Activated CD8-positive, alpha-beta memory T cell treated with anti-CD3 and anti-CD28 coated beads, Interleukin-2, amount 10 ng/mL, durations not matched to agents 7 days and 5 days (primary cell): ENCODE measurements at places on chromosomes 13 and 19. TPM values are rescaled to one million over a fixed set of nuclear protein-coding genes. Genes with fewer than 3 reads are reported as not detected.

The ZNF541 gene
- total RNA-seq: 0.32 TPM

The PLPPR3 gene
- total RNA-seq: not detected

The ATP8A2 gene
- 0.32 TPM for total RNA-seq

The FXYD1 gene
- 0.61 TPM for total RNA-seq

GRCh38 chr19:50803633-50804419, 13.6 kb downstream of the ACP4 start:
- DNase-seq: no peak

GRCh38 chr19:38690146-38690545, 42.7 kb downstream of the ACTN4 start:
- no peak for DNase-seq

GRCh38 chr19:18772620-18773587, 18.2 kb downstream of the COMP start:
- DNase-seq: no peak

DNA sequence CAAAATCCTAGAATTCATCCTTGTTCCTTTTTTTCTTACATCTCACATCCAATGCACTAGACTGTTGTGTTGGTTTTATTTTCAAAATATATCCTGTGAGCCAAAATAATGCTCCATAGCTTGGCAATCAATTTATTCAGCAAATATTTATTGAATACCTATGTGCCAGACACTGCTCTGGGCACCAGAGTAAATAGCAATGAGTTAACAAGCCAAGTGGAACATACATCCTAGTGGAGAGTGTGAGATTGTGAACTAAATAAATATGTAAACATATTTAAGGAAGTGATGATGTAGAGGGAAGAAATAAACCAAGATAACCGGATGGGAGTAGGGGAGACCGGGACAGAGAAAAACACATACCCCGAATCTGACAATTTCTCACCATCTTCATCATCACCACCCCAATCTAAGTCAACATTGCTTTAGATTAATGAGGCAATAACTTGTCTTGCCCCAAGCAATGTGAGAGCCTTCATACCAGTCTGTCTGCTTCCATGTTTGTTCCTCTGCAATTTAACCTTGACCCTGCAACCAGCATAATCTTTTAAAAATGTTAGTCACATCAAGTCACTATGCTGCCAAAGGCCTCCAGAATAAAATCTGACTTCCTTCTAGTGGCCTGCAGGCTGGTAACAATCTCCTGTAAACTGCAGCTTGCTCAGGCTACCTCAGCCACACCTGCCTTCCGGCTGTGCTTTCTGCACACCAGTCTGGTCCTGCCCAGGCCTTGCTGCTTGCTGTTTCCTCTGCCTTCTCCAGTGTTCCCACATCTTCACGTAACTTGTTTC, 199.2 kb downstream of the DLEU7 start:
- no peak for DNase-seq

DNA sequence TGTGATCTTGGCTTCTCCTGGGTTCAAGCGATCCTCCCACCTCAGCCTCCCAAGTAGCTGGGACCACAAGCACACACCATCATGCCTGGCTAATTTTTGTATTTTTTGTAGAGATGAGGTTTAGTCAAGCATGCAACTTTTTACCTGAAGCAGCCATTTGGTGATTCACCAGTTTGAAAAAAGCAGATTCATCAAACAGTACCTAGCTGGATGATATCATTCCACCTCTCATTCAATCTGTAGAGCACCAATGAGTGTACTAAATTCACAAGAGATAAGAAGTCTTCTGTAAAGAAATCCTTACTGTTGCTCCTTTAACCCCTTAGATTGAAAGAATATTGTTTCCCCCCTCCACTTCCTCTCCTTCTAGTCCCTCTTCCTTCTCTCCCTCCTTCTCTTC, 261.1 kb upstream of the RFC3 start:
- no peak for DNase-seq

GRCh38 chr19:50465986-50466705, 10.2 kb upstream of the EMC10 start:
- DNase-seq: no peak

GRCh38 chr13:103540382-103540765, 474.2 kb upstream of the SLC10A2 start:
- DNase-seq: no peak

GRCh38 chr19:12954612-12954962, 2.4 kb downstream of the GADD45GIP1 start:
- no peak for DNase-seq

DNA sequence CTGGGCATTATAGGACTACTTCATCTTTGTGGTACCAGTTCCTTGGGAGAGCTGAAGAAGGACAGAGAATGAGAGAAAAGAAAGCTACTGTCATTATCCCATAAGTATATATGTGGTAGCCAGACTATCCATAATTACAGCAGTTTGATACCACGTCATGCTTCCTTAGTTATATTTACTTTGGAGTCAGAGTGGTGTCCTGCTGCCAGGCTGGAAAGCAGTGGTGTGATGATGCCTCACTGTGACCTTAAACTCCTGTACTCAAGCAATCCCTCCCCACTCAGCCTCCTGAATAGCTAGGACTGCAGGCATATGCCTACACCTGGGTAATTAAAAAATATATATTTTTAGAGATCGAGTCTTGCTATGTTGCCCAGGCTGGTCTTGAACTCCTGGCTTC, 57.8 kb downstream of the WTIP start:
- no peak for DNase-seq

- no peak for DNase-seq
Measured at GRCh38 chr13:51148952-51149573, 38.0 kb upstream of the C13orf42 start.

GRCh38 chr19:12720296-12720695, 3.4 kb downstream of the TNPO2 start:
- no peak for DNase-seq

- DNase-seq: no peak
Measured at GRCh38 chr19:4362831-4363545, 19.6 kb downstream of the MPND start.

DNA sequence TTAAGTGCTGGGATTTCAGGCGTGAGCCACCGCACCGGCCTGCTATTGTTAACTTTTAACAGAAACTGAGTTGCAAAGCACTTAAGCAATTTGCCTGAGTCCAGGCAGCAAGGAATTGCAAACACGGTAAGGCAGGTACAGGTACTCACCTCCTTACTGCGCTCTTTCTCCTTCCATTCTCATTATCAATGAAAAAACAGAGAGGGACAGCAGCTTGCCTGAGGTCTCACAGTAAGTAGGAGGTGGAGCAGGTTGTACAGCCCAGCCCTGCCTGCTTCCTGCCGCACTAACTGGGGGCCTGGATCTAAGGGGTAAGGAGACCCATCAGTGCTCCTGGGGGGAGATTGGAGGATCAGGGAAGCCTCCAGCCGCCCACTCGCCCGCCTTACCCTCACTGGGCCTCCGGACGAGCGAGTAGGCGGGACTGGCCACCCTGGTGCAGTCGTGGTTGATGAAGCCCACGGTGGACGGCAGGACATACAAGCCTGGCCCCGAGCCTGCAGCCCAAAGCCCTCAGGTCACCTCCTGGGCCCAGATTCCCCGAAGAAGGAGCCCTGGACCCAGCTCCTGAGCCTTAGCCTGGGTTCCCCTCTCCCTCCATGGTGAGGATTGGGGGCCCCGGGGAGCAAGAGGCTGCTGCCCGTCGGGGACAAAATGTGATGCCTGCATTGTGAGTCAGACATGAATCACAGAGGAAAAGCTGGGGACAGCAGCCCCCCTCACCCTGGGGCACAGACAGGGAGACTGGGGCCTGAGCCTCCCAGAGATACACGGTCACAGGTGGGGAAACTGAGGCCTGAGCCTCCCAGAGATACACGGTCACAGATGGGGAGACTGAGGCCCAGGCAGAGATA, 11.4 kb upstream of the SHC2 start:
- DNase-seq: no peak

- no peak for DNase-seq
Measured at GRCh38 chr13:74226791-74227475, 92.7 kb upstream of the KLF12 start.

DNA sequence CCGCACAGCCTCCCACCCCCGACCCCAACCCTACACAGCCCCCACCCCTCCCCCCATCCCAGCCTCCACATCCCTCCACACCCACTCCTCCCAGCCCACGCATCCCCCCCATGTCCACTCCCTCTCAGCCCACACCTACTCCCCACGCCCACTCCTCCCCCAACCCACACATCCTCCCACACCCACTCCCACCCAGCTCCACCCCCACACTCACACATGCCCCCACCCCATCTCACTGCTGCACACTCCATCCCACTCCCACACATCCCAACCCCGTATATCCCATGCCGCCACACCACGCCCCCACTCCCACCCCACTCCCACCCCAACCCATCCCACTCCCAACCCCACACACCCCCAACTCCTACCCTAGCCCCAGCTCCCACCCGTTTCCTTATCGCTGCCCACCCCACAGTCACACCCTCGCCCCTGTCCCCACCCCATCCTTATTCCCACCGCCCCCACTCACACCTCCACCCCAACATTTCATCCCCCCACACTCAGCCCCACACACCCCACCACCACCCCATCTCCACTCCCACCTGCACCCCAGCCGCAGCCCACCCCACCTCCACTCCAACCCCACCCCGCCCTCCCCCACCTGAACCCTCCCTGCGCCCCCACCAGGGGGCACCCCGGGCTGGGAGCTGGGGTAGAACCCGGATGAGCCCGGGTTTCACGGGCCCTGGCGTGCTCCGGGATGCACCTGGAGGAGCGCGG, 809 bp downstream of the TDRD12 start:
- DNase-seq: no peak
